ENCODE measurements at places on chromosomes 12 and 14. TPM values are rescaled to one million over a fixed set of nuclear protein-coding genes. Genes with fewer than 3 reads are reported as not detected.

- no peaks in the 10 kb centered on the region for H3K27me3 ChIP-seq
- peaks cover 21% of the 10 kb centered on the region for H3K36me3 ChIP-seq
- H3K4me3 ChIP-seq: no peak overlapping the region
- peak overlapping the region; percentile 84 for H3K27ac ChIP-seq
These were observed 2.0 kb upstream of the GAPDH start for GRCh38 chr12:6532051-6532926.

- H3K27ac ChIP-seq: no peak overlapping the region
- no peak overlapping the region for H3K4me3 ChIP-seq
- peaks cover 67% of the 10 kb centered on the region for H3K36me3 ChIP-seq
- H3K4me1 ChIP-seq: no peaks in the 10 kb centered on the region
- no peak for DNase-seq
- H3K27me3 ChIP-seq: no peaks in the 10 kb centered on the region
These were observed 13.6 kb downstream of the POLE start for GRCh38 chr12:132673288-132674179.

DNA sequence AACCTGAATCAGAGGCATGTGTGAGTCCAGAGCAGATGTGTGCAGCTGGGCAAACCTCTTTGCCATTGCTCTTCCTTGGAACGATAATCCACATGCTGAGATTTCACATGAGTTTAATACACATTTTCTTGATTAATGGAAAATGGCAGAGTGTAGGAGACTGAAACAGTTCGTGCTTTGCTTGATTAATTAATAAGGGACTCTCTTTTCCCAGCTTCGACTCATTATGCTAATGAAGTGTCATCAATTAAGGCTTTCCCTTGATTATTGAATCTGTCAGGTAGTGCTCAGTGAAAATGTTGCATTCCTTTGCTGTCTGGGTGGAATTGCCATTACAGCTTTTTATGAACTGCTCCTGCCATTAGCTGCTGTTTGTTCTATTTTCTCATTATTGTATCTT is 487.7 kb upstream of the NOVA1 start:
- no peak overlapping the region for H3K27ac ChIP-seq
- no peaks in the 10 kb centered on the region for H3K36me3 ChIP-seq
- H3K4me1 ChIP-seq: no peaks in the 10 kb centered on the region

GRCh38 chr12:21831791-21832344 is 57.4 kb upstream of the KCNJ8 start:
- no peak overlapping the region for H3K27ac ChIP-seq
- no peaks in the 10 kb centered on the region for H3K4me1 ChIP-seq
- no peaks in the 10 kb centered on the region for H3K36me3 ChIP-seq
- no peaks in the 10 kb centered on the region for H3K27me3 ChIP-seq
- no peak overlapping the region for H3K4me3 ChIP-seq
- DNase-seq: no peak

GRCh38 chr12:24062642-24063245 is 113.3 kb upstream of the SOX5 start:
- H3K27me3 ChIP-seq: no peaks in the 10 kb centered on the region
- H3K27ac ChIP-seq: no peak overlapping the region
- no peaks in the 10 kb centered on the region for H3K36me3 ChIP-seq
- H3K4me1 ChIP-seq: no peaks in the 10 kb centered on the region

DNA sequence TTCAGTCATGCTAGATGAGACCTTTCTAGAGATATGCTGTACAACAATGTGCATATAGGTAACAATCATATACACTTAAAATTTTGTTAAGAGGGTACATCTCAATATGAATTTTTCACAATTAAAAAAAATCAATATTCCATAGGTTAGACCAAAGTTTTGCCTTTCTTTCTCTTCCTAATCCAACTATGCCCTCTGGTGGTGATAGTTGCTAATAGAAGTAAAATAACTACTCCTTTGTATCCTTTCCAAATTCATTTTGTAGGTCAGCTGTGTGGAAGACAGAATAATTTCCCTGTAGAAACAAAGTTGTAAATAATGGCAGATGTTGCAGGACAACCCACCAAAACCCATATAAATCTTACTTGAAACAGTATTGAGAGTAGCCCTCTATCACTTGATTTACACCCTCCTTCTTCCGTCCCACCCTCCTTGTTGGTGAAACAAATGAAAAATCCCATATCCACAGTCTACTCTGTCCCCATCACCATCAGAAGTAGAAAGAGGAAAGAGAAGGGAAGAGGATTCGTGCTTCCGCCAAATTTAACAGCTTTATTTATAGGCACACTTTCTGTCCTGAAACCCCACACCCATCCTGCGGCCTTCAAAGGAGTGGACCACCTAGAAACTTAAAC is 34.2 kb upstream of the KICS2 start:
- no peaks in the 10 kb centered on the region for H3K4me1 ChIP-seq
- DNase-seq: no peak
- H3K27ac ChIP-seq: no peak overlapping the region
- H3K27me3 ChIP-seq: no peaks in the 10 kb centered on the region
- no peaks in the 10 kb centered on the region for H3K36me3 ChIP-seq

GRCh38 chr12:123164222-123164621 is 13.3 kb upstream of the PITPNM2 start:
- no peak overlapping the region for H3K4me3 ChIP-seq
- no peak for DNase-seq
- H3K27ac ChIP-seq: no peak overlapping the region
- H3K36me3 ChIP-seq: peaks cover 3% of the 10 kb centered on the region

- no peak overlapping the region for H3K4me3 ChIP-seq
- no peak overlapping the region for H3K27ac ChIP-seq
- no peaks in the 10 kb centered on the region for H3K36me3 ChIP-seq
- peaks cover 10% of the 10 kb centered on the region for H3K4me1 ChIP-seq
- DNase-seq: peak; percentile 23
These were observed 23.1 kb upstream of the HELB start for GRCh38 chr12:66279123-66279712.

GRCh38 chr12:16331998-16332397 is 15.4 kb upstream of the MGST1 start:
- no peaks in the 10 kb centered on the region for H3K4me1 ChIP-seq
- no peak overlapping the region for H3K27ac ChIP-seq
- H3K36me3 ChIP-seq: no peaks in the 10 kb centered on the region
- no peak for DNase-seq
- H3K27me3 ChIP-seq: no peaks in the 10 kb centered on the region
- H3K4me3 ChIP-seq: no peak overlapping the region

GRCh38 chr12:45219621-45220020 is 3.7 kb downstream of the ANO6 start:
- H3K27me3 ChIP-seq: no peaks in the 10 kb centered on the region
- H3K4me3 ChIP-seq: no peak overlapping the region

DNA sequence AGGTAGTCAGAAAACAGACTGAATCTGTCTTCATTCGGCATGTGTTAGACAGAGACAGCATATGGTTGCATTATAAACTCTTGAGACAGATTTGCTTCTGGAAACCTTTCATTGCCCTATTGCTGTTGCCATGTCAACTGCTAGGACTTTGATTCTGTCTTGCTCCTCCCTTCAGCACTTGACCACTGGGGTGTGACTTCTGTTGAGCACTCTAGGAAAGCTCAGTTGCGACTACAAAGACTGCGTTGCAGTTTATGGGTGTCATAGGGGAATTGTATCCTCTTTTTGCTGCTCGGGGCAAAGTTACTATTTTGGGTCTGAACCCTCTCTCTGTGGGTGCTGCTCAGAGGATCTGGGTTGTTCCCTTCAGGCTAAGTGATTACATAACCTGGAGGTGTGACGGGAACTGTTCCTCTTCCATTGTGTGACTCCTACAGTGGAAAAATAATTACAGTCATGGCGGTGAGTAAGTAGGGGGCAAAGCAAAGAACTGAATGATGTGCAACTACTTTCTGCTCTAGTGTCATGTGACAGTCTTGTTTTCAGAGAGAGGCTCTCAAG is 44.3 kb upstream of the TRIM9 start:
- no peak overlapping the region for H3K4me3 ChIP-seq
- H3K27ac ChIP-seq: no peak overlapping the region
- no peaks in the 10 kb centered on the region for H3K36me3 ChIP-seq
- H3K27me3 ChIP-seq: no peaks in the 10 kb centered on the region

GRCh38 chr12:100643246-100643645 is 69.8 kb downstream of the GAS2L3 start:
- H3K4me3 ChIP-seq: no peak overlapping the region
- no peaks in the 10 kb centered on the region for H3K27me3 ChIP-seq
- DNase-seq: no peak
- H3K36me3 ChIP-seq: no peaks in the 10 kb centered on the region

- no peaks in the 10 kb centered on the region for H3K27me3 ChIP-seq
- no peak overlapping the region for H3K4me3 ChIP-seq
- H3K36me3 ChIP-seq: no peaks in the 10 kb centered on the region
- no peaks in the 10 kb centered on the region for H3K4me1 ChIP-seq
- H3K27ac ChIP-seq: no peak overlapping the region
These were observed 15.2 kb downstream of the PTHLH start for GRCh38 chr12:27957366-27957765.

DNA sequence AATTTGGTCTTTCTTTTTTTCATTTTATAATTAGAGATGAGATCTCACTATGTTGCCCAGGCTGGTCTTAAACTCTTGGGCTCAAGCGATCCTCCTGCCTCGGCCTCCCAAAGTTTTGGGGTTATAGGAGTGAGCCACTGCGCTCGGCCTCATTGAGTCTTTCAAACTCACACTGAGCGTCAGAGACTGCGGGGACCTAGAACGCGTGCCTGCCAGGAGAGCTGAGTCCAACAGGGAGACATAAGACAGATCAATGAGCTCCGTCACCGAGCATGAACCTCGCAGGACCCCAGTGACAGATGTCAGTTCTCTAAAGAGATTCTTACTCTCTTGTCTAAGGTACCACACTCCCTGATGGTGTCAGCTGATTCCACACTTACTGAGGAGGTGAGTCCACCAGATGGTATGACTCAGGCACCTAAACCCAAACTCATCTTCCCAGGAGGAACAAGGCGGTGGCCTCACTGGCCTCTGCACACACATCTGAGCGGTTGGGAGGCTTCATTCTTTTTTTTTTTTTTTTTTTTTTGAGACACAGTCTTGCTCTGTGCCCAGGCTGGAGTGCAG is 58.9 kb downstream of the CCDC88C start:
- DNase-seq: no peak
- H3K36me3 ChIP-seq: peaks cover 10% of the 10 kb centered on the region
- peak overlapping the region; percentile 15 for H3K27ac ChIP-seq
- H3K4me3 ChIP-seq: no peak overlapping the region
- H3K4me1 ChIP-seq: peaks cover 28% of the 10 kb centered on the region
- no peaks in the 10 kb centered on the region for H3K27me3 ChIP-seq

DNA sequence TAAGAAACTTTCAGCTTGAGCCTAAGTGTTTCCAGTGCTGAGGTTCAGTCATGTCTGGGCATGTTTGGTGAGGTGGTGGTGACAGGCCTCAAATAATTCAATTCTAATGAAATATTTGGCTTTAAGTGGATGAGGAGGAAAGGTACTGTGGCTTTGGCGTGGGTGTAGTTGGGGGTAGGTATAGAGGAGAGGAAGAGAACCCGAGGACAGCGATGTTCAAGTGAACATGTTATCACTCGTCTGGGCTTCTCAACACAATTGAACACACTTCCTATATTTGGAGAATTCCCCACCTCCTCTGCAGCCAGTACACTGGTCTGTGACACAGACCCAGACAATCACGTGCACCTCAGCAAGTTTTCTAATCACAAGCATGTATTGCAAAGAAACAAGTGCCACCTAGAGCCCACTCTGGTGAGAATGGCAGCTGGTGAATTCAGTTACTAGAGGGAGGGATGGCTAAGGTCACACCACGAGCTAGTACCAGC is 53.0 kb downstream of the IFNG-AS1 start:
- H3K36me3 ChIP-seq: no peaks in the 10 kb centered on the region
- H3K27ac ChIP-seq: no peak overlapping the region

GRCh38 chr12:68497702-68498101 is 113.0 kb upstream of the RAP1B start:
- no peak for DNase-seq
- H3K4me3 ChIP-seq: no peak overlapping the region
- H3K27ac ChIP-seq: no peak overlapping the region
- no peaks in the 10 kb centered on the region for H3K27me3 ChIP-seq
- no peaks in the 10 kb centered on the region for H3K36me3 ChIP-seq

DNA sequence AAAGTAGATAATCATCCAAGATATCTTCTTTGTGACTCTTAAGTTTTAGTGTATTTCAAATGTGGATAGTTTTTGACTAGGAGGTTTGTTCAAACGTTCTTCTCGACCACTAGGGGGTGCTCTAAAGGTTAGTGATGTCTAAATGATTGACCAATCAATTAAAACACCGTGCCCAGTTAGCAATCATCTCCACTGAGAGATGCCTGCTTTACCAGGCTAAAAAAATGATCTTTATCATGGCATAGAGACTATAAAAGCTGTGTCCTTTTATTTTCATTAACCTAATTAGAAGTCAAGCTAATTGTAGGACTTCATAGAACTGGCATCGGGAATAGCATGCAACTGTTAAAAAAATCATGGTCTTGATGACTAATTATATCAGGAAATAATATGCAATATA is 153.9 kb downstream of the PRKCH start:
- H3K27ac ChIP-seq: peak overlapping the region; percentile 99
- no peaks in the 10 kb centered on the region for H3K27me3 ChIP-seq
- DNase-seq: no peak
- H3K4me1 ChIP-seq: peaks cover 85% of the 10 kb centered on the region

Gene CBLN3
- 13.5 TPM for total RNA-seq

Gene VWF
- not detected for total RNA-seq

Gene TSPAN8
- not detected for total RNA-seq

Gene CCDC198
- total RNA-seq: not detected

Gene PRH2
- not detected for total RNA-seq

Gene LRRC43
- total RNA-seq: 0.66 TPM

Gene GOLGA5
- 14.1 TPM for total RNA-seq

Gene PZP
- not detected for total RNA-seq
